GM06990 (cell line): ENCODE measurements at places on chromosomes 1 and 21.
A peak's percentile ranks its signal among the peaks of the same experiment; 100 is the strongest.

DNA sequence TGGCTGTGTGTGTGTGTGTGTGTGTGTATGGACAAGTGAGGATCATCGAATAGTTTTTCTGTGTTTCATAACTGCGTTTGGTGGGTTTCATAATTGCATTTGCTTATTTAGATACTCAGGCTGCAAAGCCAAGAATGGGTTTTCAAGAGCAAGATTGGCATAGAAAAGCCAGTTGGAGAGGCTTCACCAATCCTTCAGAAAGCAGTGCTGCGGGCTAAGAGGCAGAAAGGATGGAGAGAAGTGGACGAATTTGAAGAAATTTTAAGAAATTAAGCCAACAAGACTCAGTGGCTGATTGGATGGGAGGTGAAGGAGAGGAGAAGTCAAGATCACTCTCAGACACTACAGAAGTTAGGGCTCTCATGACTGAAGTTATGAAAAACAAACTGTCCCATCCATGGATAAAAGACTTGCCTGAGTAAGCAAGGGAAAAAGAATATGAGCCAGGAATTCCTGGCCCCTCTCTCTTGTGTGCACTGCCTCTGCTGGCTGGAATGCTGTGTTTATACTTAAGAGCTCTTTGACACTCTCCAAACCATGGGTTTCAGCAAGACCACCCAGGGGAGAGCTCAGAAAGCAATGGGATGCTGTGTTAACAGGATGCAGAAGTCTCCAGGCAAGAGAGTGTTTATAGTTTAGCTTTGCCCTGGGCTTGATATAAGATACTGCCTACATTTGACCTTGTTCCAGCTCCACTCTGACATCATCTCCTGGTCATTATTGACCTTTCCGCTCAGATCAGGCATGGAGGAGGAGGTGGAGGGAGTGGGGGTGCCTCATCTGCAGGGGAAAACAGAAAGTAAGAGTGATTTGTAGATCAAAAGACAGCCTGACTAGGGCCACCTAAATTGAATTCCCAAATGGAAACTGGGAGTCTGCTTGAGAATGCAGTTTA is 232.0 kb upstream of the PLXNA2 start:
- DNase-seq, result no peak

- no peak for DNase-seq
Measured at GRCh38 chr21:16420031-16420724, 690.4 kb downstream of the USP25 start.

- DNase-seq, result no peak
Measured at GRCh38 chr1:974687-975328, 7.1 kb downstream of the PERM1 start.

DNA sequence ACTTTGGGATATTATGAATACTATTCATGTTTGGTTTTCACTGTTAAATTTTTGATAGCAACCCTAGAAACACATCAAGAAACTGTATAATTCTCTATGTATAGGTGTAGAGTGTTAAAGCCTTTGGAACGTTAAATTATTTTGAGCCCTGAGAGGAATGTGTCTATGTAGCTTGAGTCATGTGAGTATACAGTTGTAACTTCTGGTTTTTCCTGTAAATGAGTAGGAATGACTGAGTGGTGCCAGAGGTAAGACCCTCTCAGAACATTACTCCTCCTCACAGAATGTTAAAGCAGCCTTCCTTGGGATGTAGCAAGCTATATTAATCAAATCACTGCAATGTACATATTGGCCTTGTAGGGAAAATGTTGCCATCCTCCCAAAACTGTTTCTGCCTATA is 69.0 kb downstream of the C1orf21 start:
- DNase-seq, result no peak

DNA sequence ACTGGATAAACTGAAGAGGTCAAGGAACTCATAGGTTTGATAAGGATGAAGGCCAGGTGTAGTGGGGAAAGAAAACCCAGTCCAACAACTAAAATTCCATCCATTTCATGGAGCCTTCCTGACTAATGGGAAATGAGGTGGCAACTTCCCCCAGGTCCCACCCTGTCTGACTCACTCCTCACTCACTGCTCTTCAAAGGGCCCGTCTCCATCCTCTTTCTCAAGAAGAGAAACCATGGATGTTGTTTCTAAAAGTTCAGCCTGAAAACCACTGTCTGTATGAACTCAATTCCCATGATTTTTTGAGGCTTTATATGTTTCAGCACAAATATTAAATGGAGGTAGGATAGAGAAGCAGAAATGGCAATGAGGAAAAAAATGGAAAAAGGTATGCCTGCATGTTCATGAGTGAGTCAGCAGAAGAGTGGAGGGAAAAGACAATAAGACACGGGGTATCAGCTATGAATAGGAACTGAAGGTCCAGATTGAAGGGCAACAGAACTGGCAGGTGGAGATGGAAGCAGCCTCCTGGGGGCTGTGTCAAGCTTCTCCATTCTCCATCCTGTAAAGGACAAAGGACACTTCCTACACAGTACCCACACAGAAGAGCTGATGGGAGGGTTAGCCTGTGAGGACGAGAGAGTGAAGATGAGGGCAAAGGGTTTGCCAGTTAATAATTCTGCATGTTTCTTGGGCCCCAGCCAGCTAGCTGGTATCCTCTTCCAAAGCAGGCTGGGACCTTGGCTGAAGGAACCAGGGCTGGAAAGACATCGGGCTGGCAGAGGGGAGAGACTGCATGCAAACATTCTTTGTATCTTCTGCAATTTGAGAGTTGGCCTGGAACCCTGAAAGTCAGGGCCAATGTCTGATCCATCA is 5.5 kb upstream of the ELOVL1 start:
- DNase-seq, result no peak

DNA sequence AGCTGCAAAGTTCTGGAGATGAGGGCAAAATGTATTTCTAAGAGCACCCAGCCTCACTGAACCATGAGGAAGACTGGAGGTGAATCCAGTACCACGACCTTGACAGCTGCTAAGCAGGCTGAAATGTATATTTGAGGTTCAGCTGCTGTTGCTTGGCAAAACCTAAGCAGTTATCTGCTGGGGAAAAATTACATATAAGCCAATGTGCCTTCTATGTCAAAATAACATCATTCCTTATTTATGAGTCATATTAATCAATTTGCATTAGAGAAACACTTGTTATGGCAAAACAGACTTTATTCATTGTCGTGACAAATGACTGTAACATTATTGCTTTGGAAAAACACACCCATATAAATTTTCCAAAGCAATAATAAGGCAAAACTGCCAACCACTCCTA is 560.5 kb upstream of the NR5A2 start:
- DNase-seq, result no peak

- DNase-seq, result no peak
Measured at GRCh38 chr1:21669258-21670058, at the start of gene RAP1GAP. Gene RAP1GAP (minus strand): TSS chr1:21669357. CDS start chr1:21620032, 49,325 bp downstream.

- no peak for DNase-seq
Measured at GRCh38 chr1:7781501-7781900, 2.6 kb upstream of the PER3 start.

DNA sequence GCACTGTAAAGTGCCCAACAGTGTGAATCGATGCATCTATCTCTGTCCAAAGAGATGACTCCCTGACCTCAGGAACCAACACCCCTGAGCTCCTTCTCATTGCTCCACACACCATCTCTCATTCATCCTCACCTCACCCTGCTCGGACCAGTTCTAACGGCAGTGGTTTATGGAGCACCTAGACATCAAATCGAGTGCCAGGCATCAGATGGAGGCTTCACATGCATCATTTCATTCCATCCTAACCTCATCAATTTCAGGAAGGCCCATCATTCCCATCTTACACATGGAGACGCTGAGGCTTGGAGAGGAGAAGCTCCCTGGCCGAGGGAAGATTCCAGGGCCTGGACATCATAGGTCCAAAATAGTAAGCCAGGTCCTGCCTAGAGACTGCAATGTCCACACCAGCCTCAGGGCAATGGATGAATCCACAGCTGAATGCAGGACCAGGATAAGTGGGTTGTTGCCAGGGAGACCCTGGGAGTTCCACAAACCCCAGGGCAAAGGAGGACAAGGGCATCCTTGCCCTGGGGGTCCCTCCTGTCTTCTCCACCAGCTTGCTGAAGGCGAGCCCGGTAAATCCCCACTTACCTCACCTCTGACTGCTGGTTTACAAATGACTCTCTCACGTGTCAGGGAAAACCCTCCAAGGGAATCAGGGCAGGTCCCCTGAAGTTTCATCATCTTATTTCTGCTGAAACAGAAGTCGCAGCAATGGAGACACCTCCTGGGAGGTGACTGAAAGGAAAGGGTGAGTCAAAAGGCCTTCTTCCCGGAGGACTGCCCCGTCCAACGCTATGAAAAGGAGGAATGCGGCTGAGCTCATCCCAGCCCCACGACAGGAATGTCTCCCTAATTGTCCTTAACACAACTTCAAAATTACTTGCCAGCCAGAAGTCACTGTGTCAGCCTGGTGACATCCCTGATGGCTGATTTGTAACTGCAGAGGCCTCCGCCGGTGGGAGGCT is 9.0 kb upstream of the IFFO2 start:
- no peak for DNase-seq

GRCh38 chr21:32131960-32132359 is 146.9 kb downstream of the MIS18A start:
- no peak for DNase-seq

DNA sequence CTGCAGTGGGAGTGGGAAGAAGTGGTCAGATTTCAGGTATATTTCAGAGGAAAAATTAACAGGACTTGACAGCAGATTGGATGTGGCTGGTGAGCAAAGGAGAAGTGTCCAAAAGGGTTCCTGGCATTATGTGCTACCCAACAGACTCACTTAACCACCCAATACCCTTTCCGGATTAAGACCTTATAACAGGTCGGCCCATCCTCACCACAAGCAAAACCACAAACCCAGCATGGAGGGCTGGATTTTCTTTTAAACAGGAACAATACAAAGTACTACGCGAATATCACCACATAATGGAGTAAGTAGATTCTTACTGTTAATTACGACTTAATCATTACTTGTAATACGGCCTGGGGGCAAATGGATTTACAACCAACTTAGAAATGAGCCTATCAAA is 59.2 kb downstream of the WDR64 start:
- DNase-seq, result no peak

DNA sequence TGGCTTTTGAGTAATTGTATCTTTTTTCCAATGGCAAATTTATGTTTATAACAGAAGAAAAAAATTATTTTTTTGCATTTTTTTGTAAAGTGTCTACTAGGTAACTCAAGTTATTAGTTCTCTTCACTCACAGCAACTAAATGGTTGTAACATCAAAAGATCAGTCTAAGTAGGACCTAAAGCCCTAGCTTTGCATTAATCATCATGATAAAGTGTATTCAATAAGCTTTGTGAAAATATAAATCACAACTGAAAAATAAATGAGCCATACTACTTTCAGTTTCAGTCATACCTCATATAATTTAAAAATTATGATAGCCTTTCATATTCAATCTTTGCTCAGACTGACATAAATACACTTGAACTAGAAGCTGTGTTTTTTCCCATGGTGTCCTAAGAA is 6.9 kb downstream of the TAF5L start:
- DNase-seq, result no peak

DNA sequence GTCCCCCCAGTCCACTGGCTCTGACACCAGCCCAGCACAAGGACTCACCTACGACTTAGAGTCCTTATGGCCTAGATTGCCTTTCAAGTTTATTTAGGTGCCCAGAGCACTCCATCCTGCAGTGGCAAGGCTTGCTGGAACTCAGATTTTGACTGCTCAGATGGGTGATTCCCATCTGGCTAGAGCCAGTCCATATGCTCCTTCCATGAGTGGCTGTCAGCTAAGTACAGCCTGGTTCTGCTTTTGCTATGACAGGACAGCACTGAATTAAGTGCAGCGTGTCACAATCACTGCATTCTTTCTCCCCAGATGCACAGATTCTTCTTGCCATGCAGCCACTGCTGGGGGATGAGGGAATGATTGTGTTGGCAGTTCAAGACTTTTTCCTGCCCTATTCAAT is 43.8 kb downstream of the GPR52 start:
- no peak for DNase-seq

- DNase-seq, result peak; percentile 20
Measured at GRCh38 chr1:59506952-59507351, 210.1 kb downstream of the FGGY start.

GRCh38 chr1:21258331-21259134 is 31.7 kb downstream of the ECE1 start:
- no peak for DNase-seq

DNA sequence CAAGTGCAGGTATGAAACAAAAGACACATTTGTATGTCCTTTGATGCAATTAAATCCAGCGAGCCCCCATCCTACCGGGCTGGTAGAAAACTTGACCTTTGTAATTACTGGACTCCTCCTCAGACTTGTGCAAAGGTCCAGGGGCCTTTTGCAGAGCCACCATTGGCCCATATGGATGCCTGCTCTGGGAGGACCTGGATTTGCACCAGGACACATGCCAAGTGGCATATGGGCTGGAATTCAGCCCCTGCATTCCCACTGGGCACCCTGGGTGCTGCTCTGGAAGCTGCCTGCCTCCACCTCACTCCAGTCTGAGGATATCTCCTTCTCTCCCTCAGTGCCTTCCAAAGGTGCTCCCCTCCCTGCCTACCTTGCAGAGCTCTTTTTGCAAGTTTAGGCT is 36.0 kb downstream of the LACTBL1 start:
- DNase-seq, result no peak

DNA sequence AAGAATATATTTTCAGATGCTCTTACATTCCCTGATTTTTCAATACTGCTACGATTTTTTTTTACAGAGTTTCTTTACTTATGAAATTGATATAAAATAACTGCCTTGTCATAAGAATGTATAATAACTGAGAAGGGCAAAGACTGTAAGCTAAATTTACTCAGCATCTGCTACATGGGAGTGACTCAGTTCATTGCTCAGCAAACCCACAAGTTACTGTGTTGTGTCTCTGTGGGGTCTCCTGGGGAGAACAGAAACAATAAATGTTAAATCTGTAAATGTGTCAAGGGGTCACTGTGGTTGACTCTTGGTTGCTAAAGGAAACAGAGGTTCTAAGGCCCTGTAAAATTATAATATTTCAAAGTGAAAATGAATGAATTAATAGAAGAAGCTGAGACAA is 210.3 kb upstream of the CACYBP start:
- DNase-seq, result peak; percentile 40

DNA sequence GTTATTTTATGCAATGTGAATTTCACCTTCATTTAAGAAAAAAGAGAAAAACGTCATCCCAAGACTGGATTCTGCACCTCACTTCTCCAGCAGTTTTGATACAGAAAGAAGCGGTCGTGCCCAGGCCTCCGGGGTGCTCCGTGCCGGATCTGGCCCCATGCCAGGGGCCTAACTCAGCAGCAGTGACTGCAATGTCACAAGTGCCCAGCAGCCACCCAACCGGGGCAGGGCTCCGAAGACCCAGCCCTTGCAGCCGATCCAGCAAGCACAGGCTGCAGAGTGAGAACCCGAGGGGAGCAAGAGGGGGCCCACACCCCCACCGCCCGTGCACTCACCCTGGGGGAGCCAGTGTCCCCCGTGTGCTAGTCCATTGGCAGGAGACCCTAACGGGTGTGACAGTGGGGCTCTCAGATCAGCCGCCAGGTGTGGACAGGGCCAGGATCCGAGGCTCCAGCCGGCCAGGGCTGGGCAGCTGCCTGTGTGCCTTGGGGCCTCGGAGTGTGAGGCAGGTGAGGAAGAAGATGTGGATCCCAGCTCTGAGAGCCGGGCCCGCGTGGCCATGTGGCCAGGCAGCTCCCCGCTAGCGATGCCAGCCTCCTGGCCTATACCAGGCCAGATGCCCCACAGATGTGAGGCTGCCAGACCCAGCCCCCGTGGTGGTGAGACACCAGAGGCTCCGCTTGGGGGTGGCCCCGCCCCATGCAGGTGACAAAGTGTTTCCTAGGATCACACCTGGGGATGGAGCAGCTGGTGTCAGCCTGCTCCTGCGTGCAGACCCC is 60.6 kb downstream of the MEGF6 start:
- no peak for DNase-seq
